Femur (tissue), 1 donor: ENCODE measurements at places on chromosomes 2 and 18.

GRCh38 chr2:146734042-146734820 lies 1110.6 kb upstream of the ACVR2A start:
- DNase-seq = no peak

DNA sequence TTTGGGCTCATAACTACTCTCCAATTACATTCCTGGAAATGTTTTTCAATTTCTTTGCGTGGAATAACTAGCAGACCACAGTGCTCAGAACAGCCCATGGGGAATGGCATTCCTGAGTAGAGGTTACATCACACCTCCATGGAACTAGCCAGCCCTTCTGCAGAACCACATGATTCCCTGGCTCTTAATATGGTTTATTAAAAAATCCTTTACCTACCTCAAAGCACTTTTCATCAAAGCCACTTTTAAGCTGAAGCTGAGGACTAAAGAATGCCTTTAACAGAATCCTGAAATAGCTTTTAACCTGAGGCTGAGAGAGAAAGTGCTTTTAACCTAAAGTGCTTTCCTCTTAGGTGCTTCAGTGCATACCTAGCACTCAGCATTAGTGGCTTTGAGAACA lies 376.3 kb downstream of the ARHGAP15 start:
- no peak for DNase-seq

DNA sequence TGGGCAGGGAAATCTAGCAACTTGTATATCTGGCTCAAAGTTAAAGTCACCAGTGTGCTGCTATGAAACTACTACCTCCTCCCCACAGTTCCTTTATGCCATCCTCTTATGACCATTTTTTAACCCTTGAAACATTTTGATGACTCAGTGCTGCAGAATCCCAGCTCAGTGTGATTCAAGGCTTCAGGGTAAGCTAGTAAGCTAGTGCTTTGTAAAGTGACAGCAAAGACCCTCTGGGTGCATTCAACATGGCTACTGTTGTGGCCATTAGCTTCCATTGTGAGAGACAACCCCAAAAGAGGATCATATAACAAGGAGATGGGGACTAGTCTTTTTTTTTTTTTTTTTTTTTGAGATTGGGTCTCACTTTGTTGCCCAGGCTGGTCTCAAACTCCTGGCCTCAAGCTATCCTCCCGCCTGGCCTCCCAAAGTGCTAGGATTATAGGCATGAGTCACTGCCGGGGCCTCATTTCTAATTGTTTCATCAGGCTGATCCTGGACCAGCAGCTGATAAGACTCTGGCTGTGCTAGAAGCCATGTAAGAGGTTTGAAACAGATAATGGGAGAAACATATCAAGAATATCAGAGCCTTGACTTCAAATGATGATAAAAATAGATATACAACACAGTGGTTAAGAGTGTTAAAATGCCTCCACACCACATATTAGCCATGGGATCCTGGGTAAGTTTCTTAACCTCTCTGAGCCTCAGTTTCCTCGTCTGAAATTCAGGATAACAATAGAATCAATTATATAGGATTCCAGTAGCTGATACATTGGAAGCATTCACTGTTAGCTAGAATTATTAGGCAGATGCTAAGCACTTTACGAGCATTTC lies 65.7 kb upstream of the RTN4 start:
- no peak for DNase-seq

DNA sequence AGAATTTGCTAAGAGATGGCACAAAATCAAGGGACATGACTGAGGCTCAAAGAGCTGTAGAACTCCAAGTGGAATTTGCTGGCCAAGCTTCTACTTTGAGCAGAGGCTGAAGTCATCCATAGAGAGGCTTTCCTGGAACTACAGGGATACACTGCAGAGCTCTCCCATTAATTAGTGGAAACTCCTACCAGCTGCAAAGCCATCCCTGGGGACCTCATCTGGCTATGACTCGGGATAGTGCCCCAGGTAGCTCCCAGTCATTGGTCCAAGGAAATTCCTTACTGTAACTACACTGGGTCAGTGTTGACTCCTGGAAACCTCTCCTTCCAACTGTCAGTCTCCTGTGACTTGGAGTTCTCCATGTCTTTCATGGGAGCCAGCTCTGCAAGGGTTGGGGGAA lies 10.5 kb upstream of the GALM start:
- no peak for DNase-seq

DNA sequence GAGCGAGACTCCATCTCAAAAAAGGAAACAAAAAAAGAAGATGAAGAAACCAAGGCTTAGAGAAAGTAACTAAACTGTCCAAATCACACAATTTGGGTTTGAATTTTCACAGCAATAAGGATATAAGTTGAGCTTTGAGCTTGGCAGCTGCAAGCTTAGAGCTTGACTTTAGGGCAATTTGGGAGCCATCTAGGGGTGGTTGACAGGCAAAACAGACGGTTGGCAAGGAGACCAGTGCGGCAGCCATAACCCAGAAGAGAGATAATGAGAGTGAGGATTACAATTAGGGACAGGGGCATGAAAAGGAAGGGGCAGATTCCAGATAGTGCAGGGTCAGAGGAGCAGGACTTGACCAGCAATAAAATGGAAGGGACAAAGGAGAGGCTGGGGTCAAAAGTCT lies 382.2 kb upstream of the HNRNPA3 start:
- no peak for DNase-seq

DNA sequence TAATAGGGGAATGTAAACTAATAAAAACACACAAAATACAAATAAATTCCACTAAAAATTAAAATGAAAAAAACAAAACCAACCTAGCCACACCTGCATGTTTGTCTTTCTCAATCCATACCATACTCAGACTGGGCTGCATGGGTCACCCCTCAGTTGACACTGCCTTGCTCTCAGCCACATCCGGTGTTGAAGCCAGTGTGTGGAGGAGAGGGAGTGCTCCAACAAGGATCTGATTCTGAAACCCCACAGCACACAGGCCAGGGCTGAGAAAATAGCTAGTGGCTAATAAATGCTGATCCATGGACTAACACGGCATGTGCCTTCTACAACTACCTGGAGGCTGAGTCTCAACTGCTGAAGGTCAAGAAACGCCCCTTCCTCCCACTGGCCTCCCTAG lies 13.7 kb downstream of the RND3 start:
- no peak for DNase-seq

GRCh38 chr2:186068139-186068801 lies 329.7 kb downstream of the FSIP2 start:
- DNase-seq = peak; percentile 35

GRCh38 chr2:26235089-26235488 lies 9.3 kb downstream of the HADHA start:
- DNase-seq = no peak

- DNase-seq = no peak
Observed at GRCh38 chr2:2981000-2981399, 396.6 kb downstream of the EIPR1 start.

DNA sequence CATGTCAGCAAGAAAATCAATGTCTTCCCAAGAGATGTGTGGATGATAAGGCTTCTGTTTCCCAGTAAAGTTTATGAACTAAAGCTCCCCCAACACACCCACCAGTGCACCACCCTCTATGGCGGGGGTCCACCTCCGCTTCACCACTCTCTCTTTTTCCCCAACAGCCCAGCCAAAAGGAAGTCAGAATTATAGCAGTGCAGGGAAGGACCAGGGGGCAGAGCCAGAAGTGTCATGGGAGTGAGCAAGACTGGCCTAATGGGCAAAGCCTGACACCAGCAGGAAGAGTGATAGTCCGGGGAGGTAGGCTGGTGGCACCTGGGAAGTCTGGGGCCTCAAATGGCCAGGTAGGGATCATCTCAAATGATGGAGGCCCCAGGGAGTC lies 167.7 kb downstream of the ZFP36L2 start:
- DNase-seq = no peak

GRCh38 chr2:8857709-8858108 lies 20.3 kb upstream of the KIDINS220 start:
- DNase-seq = peak; percentile 52

GRCh38 chr2:109611467-109612095 lies 2.2 kb downstream of the SEPTIN10 start:
- no peak for DNase-seq

DNA sequence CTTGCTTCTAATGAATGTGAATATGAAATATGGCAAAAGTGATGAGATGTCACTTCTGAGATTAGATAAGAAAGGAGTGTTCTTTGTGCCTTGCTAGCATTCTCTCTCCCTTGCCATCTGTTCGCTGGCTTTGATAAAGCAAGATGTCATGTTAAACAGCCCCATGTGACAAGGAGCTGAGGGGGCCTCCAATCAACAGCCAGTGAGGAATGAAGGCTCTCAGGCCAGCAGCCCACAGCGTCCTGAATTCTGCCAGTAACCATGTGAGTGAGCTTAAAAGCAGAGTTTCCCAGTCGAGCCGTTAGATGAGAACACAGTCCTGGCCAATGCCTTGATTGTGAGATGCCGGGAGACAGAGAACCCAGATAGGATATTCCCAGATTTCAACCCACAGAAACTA lies 198.8 kb downstream of the IRS1 start:
- DNase-seq = no peak

- no peak for DNase-seq
Observed at GRCh38 chr2:84713441-84713840, 167.4 kb downstream of the TRABD2A start.

DNA sequence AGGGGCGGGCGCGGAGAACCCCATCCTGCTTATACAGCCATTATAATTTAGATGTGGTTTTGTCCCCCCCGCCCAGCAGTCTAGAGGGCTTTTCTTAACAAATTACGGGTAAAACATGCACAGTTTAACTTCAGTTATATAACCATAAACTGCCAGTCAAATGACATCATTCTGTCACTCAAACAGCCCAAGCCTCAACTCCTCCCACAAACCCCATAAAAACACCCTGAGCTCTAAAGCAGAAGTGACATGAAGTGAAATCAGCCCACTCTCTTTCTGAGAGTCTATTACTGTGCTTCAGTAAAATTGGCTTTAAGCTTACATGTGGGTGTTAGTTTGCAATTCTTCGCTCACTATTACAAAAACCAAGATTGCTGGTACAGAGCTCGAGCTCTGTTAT lies 705.1 kb upstream of the GCFC2 start:
- no peak for DNase-seq

- no peak for DNase-seq
Observed at GRCh38 chr18:59228351-59228750, 8.4 kb downstream of the GRP start.

- DNase-seq = no peak
Observed at GRCh38 chr2:85468704-85469349, 50.3 kb downstream of the SH2D6 start.

- DNase-seq = no peak
Observed at GRCh38 chr2:190948671-190949070, 65.3 kb downstream of the STAT1 start.

GRCh38 chr2:74297391-74297790 lies 45.8 kb downstream of the SLC4A5 start:
- DNase-seq = no peak

DNA sequence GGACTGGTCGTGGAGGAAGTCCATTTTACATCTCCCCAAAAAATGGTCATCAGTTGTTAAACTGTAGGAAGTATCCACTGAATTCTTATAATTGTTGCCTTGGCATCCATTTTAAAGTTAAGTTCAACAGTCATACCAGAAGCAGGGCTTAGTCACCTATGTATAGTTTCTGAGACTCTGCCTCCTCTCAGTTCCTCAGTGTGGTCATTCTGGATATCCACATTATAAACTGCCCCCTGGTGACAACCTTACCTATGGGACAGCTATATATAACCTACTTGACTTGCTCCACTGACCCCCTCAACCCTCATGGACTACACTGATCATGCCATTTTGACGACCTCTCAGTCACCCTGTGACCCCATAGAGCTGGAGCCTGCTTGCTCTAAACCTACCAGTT lies 617.0 kb downstream of the LRP1B start:
- no peak for DNase-seq

DNA sequence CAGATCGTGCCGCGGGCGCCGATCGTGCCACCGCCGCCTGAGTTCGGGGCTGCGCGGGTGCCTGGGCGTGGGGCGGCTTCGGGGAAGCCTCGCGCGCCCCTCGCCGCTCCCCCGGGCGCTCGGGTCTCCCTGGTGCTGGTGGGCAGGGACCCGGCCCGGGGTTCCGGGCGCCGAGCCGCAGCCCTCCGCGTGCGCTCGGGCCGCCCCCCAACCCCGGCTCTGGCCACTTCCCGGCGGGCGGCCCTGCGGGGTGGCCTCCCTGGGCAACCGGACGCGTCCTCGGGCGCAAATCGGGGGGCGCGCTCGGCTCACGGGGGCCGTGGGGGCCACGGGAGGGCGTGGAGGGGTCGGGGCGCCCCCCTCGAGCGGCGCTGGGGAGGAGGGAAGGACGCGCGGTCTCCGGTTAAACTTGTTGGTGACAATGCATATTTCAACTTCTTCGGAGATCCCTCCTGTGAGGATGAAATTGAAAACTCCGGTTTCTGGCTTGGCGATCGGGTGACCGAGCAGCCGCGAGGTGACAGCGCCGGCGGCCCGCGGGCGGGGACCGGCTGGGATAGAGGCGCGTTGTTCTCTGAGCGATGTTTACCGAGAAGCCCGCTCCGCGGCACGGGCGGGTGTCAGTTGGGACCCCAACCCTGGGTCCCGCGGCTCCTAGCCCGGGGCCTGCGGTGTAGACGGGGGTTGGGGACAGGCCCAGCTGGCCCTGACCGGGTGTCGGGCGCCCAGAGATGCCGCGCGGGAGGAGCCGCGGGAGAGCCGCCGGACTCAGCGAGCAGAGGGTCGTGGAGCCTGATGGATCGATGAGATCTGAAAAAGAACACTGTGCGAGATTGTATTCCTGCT lies 676 bp downstream of the SH3BP4 start:
- DNase-seq = peak; percentile 52

DNA sequence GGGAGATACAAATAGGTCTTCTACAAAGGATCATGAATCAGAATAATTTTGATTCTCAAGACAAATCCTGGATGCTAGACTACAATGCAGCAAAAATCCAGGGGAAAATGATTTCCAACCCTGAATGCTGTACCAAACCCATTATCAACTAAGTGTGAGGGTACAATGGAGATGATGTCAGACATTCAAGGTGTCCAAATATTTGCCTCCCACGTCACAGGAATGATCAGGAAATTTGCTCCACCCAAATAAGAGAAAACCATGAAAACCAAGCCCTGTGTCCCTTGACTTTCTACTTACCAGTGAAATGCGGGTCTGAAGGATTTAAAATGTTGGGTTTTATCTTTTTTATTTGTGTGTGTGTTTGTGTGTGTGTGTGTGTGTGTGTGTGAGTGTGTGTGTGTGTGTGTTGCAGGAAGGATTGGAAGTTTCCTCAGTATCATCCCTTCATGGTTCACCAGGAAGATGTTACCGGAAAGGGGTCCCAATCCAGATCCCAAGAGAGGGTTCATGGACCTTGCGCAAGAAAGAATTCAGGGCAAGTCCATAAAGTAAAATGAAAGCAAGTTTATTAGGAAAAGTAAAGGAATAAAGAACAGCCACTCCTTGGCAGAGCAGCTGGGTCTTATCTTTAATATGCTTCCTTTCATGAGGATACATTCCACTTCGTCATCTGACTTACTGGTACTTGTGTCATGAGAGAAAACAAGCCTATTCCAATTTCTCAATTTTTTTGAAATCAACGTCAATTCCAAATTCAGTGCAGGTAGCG lies 61.1 kb upstream of the ID2 start:
- no peak for DNase-seq
